ENCODE measurements at places on chromosomes 5 and 9. TPM values are rescaled to one million over a fixed set of nuclear protein-coding genes. Genes with fewer than 3 reads are reported as not detected.
A peak's percentile ranks its signal among the peaks of the same experiment; 100 is the strongest.

- peak overlapping the region; percentile 53 for H3K27ac ChIP-seq
- H3K27me3 ChIP-seq: no peaks in the 10 kb centered on the region
- DNase-seq: no peak
- no peaks in the 10 kb centered on the region for H3K36me3 ChIP-seq
- peaks cover 49% of the 10 kb centered on the region for H3K4me1 ChIP-seq
Measured at GRCh38 chr9:98884849-98885248, 58.9 kb upstream of the COL15A1 start.

The RNF180 gene
- polyA plus RNA-seq: 0.93 TPM

The CEP72 gene
- 4.0 TPM for polyA plus RNA-seq

GRCh38 chr5:132473668-132474067 is 16.9 kb downstream of the IRF1 start:
- H3K27me3 ChIP-seq: no peaks in the 10 kb centered on the region
- H3K36me3 ChIP-seq: peaks cover 8% of the 10 kb centered on the region
- no peak overlapping the region for H3K4me3 ChIP-seq
- peaks cover 39% of the 10 kb centered on the region for H3K4me1 ChIP-seq
- no peak overlapping the region for H3K27ac ChIP-seq

The SPARC gene
- 3,266 TPM for polyA plus RNA-seq

GRCh38 chr5:144815131-144815530 is 644.5 kb downstream of the KCTD16 start:
- no peaks in the 10 kb centered on the region for H3K27me3 ChIP-seq
- H3K4me1 ChIP-seq: no peaks in the 10 kb centered on the region
- H3K27ac ChIP-seq: no peak overlapping the region
- H3K36me3 ChIP-seq: no peaks in the 10 kb centered on the region
- DNase-seq: no peak

DNA sequence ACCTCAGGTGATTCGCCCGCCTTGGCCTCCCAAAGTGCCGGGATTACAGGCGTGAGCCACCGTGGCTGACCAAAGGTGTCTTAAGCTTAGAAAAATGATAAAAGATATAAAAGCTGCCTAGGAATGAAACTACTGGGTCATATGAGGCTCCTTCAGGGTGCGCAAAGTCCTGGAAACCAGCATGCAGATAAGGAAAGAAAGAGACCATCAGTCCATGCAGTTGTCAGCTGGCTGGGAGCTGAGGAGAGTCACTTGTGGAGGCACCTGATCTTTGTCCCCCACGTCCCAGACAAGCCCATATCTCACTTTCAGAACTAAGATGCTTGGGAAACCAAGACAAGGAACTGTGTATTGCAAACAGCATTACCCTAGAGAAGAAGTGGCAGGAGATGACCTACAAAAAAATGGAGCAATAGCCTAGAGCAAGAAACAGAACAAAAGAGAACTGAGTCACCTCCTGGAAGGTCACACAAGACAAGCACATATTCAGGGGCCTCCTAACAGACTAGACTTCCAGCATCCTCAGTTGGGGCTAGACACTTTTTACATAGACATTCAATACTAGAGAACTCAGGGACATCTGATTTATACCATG is 2.8 kb upstream of the CCDC125 start:
- H3K4me3 ChIP-seq: no peak overlapping the region
- peaks cover 4% of the 10 kb centered on the region for H3K4me1 ChIP-seq
- no peaks in the 10 kb centered on the region for H3K36me3 ChIP-seq
- no peaks in the 10 kb centered on the region for H3K27me3 ChIP-seq

- no peak overlapping the region for H3K4me3 ChIP-seq
- H3K27me3 ChIP-seq: no peaks in the 10 kb centered on the region
- peaks cover 28% of the 10 kb centered on the region for H3K36me3 ChIP-seq
- peaks cover 13% of the 10 kb centered on the region for H3K4me1 ChIP-seq
Measured at GRCh38 chr9:120846251-120846889, 3.6 kb upstream of the PSMD5 start.

The IRGM gene
- not detected for polyA plus RNA-seq

DNA sequence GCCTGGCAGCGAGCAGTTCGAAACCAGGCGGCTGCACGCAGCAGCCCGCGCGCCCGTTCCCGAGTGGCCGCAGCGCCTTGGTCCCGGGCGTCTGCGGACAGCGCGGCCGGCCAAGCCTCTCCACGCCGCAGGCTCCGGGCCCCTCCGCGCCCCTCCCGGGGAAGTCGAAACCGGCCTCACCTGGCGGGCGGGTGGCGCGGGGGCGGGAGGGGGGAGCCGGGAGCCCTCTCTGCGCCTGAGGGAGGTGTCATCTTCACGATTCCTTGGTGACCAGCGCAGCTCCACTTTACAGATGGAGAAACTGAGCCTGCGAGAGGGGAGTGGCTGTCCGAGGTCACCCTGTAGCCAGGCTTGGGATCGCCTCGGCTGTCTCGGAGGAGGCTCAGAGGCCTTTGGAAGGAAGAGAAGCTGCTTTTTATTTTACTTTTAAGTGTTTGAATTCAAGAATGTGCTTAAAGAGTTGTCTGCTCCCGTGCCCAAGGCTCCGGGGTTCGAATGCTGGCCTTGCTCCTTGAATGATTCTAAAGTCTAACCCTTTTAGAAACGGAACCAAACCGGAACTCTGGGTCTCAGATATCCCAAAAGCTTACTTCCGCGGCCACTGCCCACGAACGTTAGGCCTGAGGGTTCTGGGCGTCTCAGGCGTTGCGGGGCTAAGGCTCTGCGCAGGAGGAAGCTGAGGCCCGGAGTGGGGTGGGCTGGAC is 662 bp downstream of the SUSD3 start:
- DNase-seq: no peak
- peaks cover 41% of the 10 kb centered on the region for H3K4me1 ChIP-seq
- H3K27me3 ChIP-seq: peaks cover 6% of the 10 kb centered on the region
- no peaks in the 10 kb centered on the region for H3K36me3 ChIP-seq

DNA sequence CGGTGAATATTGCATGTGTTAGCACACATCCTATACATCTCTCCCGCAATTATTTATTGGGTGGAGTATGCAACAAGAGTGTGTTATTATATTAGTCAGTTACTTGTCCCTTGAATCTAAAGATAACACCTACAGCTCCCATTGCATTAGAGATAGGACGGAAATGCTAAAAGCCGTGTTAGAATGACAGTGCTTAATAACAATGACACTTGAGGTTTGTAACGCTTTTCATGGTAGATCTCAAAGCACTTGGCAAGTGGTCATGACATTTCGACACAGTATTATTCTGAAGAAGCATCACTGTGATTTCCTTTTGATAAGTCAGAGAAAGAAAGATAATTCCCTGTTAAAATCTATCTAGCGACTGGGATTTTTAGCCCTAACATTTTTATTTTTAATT is 33.4 kb upstream of the TRIO start:
- H3K4me3 ChIP-seq: no peak overlapping the region
- peaks cover 2% of the 10 kb centered on the region for H3K27me3 ChIP-seq
- H3K4me1 ChIP-seq: peaks cover 4% of the 10 kb centered on the region
- DNase-seq: no peak
- H3K36me3 ChIP-seq: no peaks in the 10 kb centered on the region

DNA sequence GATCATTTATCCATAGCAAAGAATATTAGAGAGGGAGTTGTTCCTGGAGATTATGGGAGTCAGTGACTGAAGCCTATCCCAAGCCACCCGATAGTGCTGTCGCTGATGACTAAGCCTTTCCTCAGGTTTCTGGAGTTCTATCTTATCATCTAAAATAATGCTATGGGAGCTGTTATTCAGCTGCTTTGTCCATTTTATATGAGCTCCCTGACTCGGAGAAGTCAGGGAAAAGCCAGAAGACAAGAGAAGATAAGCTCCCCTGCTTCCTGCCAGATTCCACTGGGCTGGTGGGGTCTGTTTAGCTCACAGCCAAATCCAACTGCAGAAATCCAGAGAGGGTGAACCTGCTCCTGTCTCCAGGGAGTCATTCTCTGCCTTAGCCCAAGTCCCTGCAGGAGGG is 148.2 kb downstream of the DROSHA start:
- no peaks in the 10 kb centered on the region for H3K4me1 ChIP-seq
- no peak overlapping the region for H3K4me3 ChIP-seq
- H3K27me3 ChIP-seq: no peaks in the 10 kb centered on the region
- no peaks in the 10 kb centered on the region for H3K36me3 ChIP-seq

- H3K4me1 ChIP-seq: no peaks in the 10 kb centered on the region
- no peaks in the 10 kb centered on the region for H3K27me3 ChIP-seq
- DNase-seq: no peak
- peak overlapping the region; percentile 100 for H3K4me3 ChIP-seq
- H3K36me3 ChIP-seq: peaks cover 2% of the 10 kb centered on the region
Measured at GRCh38 chr5:69217151-69217511, 17.6 kb upstream of the CDK7 start.

- no peaks in the 10 kb centered on the region for H3K27me3 ChIP-seq
- no peak for DNase-seq
- no peaks in the 10 kb centered on the region for H3K36me3 ChIP-seq
- no peak overlapping the region for H3K27ac ChIP-seq
- no peaks in the 10 kb centered on the region for H3K4me1 ChIP-seq
Measured at GRCh38 chr9:101832486-101832885, 94.0 kb upstream of the GRIN3A start.

The SIT1 gene
- not detected for polyA plus RNA-seq

DNA sequence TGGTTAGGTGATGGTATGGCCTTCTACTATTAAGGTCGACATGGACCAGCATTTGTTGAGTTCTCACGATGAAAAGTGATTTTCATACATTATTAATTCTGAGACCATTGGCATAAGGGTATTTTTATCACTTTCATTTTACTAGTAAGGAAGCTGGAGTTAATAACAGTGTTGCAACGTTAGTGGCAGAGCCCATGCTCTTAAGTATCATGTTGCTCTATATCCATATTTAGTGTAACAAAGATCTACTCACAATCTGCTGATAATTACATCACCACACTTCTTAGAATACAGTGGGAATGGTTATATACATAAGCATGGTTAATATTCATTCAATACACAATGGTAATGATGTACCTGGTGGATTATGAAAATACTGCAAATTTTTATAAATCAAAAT is 81.9 kb downstream of the PRR16 start:
- DNase-seq: no peak
- no peaks in the 10 kb centered on the region for H3K36me3 ChIP-seq
- H3K27me3 ChIP-seq: no peaks in the 10 kb centered on the region
- H3K4me1 ChIP-seq: no peaks in the 10 kb centered on the region
- no peak overlapping the region for H3K27ac ChIP-seq

The GIN1 gene
- 9.4 TPM for polyA plus RNA-seq

DNA sequence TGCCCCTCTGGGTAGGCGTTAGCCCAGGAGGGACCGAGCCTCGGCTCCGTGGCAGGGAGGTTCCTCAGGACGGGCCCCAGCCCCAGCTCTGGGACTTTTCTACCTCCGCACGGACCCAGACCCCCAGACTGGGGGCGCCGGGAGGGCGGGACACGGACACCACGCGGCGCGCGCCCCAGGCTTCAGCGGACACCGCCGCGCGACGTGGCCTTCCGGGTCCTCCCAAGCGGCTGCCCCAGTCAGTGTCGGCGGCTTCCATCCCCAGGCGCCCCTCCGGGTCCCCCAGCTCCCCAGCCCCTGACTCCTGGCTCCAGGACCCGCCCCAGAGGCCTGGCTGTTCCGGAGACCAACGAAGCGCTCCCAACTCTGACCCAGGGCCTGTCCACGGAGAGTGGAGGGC is 3.1 kb downstream of the LCNL1 start:
- H3K4me3 ChIP-seq: no peak overlapping the region
- peaks cover 9% of the 10 kb centered on the region for H3K4me1 ChIP-seq
- DNase-seq: no peak
- no peak overlapping the region for H3K27ac ChIP-seq
- H3K27me3 ChIP-seq: peaks cover 65% of the 10 kb centered on the region

The MAP1B gene
- polyA plus RNA-seq: 27.0 TPM

GRCh38 chr9:106726070-106726815 is 136.7 kb upstream of the ZNF462 start:
- peak; percentile 49 for DNase-seq
- no peak overlapping the region for H3K4me3 ChIP-seq
- H3K36me3 ChIP-seq: no peaks in the 10 kb centered on the region
- H3K27me3 ChIP-seq: no peaks in the 10 kb centered on the region
- peaks cover 7% of the 10 kb centered on the region for H3K4me1 ChIP-seq
- H3K27ac ChIP-seq: no peak overlapping the region

- H3K27me3 ChIP-seq: no peaks in the 10 kb centered on the region
- H3K4me1 ChIP-seq: peaks cover 12% of the 10 kb centered on the region
- DNase-seq: no peak
- H3K4me3 ChIP-seq: no peak overlapping the region
- H3K27ac ChIP-seq: no peak overlapping the region
Measured at GRCh38 chr9:110189559-110190320, 18.2 kb downstream of the C9orf152 start.

- H3K4me1 ChIP-seq: no peaks in the 10 kb centered on the region
- no peak for DNase-seq
- no peaks in the 10 kb centered on the region for H3K36me3 ChIP-seq
- no peaks in the 10 kb centered on the region for H3K27me3 ChIP-seq
Measured at GRCh38 chr9:15915711-15916110, 362.9 kb downstream of the CCDC171 start.

DNA sequence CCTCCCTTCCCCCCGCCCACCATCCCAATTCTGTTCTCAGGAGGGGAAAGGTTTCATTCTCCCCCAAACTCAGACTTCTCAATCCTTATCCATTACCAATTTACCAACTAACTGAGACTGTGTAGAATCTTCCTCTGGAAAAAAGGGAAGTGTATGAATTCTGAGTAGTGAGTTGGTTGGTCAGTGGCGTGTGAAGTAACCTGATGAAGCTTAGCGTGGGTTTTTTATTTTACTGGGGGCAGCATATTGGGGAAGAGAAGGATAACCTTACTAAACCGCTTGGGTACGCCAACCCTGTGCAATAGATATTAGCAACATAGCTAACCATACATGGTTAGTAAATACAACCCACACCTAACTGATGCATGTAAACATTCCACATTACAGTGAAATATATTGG is 1.1 kb upstream of the DNAJC21 start:
- DNase-seq: peak; percentile 4
- peaks cover 3% of the 10 kb centered on the region for H3K4me1 ChIP-seq
- H3K27me3 ChIP-seq: no peaks in the 10 kb centered on the region
- no peak overlapping the region for H3K4me3 ChIP-seq
- no peak overlapping the region for H3K27ac ChIP-seq
- H3K36me3 ChIP-seq: peaks cover 11% of the 10 kb centered on the region

GRCh38 chr5:128626536-128627090 is 88.6 kb upstream of the FBN2 start:
- no peaks in the 10 kb centered on the region for H3K4me1 ChIP-seq
- no peak overlapping the region for H3K4me3 ChIP-seq
- H3K27ac ChIP-seq: no peak overlapping the region
- no peaks in the 10 kb centered on the region for H3K36me3 ChIP-seq
- DNase-seq: peak; percentile 68
- H3K27me3 ChIP-seq: no peaks in the 10 kb centered on the region

DNA sequence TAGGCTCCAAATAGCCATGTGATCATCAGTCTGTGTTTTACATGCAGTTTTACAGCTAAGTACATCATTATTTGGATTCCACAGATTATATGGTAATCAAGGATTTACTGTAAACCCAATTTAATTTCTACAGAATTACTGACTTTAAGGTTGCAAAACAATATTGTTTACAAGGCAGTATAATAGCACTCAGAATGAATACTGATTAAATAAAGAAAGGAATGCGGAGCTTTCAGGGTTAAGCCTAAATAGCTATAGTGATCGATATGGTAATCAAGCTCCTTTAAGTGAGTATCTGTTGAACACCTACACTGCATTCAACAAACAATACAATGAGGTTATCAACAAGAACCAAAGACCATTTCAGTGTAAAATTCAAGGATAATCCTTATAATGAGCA is 64.3 kb downstream of the DMAC1 start:
- H3K36me3 ChIP-seq: no peaks in the 10 kb centered on the region
- no peak overlapping the region for H3K4me3 ChIP-seq
- H3K4me1 ChIP-seq: no peaks in the 10 kb centered on the region
- H3K27me3 ChIP-seq: no peaks in the 10 kb centered on the region
- no peak for DNase-seq
